ENCODE measurements at places on chromosomes 4 and X.

- no peak for DNase-seq
Observed at GRCh38 chr4:7861440-7861881, 78.2 kb downstream of the AFAP1 start.

DNA sequence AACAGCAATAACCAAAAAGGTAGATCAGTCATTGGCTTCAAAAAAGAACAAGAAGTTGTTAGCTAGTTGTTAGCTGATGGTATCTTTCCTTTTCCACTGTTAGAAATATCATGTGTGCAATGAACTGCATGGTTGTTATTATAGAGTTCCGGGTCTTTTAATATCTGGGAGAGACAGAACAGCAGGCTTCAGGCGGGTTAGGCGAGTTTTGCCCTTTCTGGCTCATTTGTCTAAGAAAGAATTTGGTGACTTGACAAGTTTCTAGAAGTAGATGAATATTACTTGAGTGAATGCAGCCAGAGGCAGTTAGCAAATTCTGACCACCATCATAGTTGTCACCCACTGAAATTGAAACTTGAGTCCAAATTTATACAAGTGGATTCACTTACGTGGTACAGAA, 88.9 kb upstream of the MID1 start:
- DNase-seq, result no peak

DNA sequence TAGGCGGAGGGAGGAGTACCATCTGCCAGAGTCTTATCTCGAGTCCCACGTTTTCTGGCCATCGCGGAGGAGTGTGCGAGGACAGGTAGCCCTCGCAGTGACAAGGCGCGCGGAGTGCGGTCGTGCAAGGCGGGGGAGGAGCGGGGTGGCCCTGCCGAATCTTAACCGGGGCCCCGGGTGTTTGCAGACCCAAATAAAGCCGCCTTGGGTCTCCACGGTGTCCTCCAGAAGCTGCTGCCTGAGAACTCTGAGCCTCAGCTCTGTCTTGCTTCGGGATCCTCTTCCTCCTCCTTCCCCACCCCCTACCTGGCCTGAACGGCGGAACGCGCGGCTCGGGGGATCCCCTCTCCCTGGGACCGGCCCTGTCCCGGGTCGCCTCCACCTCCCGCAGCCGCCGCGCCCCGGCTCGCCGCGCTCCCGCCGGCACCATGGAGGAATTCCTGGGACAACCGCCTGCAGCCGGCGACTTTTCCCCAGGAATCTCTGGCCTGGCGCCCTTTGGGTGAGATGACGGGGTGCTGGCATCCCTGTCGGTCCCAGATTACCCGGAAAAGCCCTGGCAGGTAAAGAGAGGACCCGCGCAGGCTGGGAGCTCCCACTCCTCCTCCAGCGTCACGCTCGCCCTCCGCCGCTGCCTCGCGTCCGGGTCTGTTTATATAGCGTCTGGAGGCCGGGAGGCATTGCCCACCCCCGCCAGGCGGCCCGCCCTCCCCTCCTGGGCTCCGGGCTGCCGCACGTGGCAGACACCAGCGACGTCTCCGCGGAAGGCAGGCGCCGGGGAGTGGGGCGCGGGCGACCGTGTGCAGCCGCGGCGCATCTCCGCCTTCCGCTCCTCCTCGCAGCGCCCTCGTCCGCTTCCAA, at the start of gene GALNTL6:
Gene GALNTL6 (plus strand): TSS at position 740 of the 861 bp plus-strand sequence.
- no peak for DNase-seq

GRCh38 chr4:159837071-159837470, 734.2 kb downstream of the RAPGEF2 start:
- no peak for DNase-seq

DNA sequence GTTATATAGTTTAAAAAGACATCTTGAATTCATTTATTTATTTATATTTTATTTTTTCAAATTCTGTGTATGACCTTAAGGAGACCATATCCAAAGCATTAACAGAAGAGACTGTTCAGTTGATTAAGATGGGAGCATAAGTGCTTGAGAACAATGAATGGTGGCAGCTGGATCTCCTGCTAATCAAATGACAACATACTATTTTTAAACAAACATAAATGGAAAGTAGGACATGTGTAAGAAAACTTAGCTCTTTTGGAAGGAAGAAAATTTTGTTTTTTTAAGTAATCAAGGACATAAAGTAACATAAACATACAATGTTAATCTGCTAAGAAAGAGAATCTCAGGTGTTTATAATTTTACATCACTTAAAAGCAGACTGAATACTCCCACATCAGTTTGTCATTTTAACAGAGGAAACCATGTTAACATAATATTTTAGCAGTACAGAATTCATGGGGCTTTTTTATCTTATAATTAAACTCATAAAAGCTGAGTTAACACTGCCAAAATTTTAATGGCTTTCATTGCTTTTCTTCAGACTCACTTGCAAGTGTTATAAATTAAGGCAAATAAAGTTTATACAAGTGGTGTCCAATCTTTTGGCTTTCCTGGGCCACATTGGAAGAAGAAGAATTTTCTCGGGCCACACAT, 95.1 kb downstream of the MAD2L1 start:
- no peak for DNase-seq

DNA sequence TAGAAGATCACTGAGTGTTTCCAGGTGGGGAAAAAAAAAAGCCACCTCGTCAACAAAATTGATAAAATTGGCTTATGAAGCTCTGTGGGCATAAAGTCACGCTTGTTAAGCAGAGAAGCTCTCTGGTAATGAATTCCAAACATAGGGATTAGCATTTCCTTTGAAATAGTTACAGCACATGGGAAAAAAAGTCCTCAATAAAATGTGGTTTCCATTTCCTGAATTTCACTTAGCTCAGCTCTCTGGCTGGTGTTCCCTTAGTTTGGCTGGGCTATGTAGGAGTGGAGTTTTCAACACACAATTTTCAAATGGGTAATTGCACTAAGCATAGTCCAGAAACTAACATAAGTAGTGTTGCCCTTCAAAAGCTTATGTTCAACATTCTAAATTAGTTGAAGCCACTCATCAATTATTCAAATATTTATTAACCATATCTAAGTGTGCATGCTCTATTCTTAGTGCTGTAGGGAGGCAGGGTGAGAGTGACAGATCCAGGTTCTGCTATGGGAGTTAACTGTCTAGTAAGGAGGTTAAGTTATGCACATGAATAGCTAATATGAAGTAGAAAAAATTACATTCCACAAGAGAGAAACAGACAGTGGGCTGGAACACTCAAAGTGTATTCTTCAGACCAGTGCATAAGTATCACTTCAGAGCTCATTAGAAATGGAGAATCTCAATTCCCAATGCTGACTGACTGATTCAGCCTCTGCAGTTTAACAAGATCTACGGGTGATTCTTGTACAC, 445.7 kb downstream of the SMARCA1 start:
- DNase-seq, result no peak

- DNase-seq, result no peak
Observed at GRCh38 chr4:151744614-151745013, 16.2 kb downstream of the GATB start.

DNA sequence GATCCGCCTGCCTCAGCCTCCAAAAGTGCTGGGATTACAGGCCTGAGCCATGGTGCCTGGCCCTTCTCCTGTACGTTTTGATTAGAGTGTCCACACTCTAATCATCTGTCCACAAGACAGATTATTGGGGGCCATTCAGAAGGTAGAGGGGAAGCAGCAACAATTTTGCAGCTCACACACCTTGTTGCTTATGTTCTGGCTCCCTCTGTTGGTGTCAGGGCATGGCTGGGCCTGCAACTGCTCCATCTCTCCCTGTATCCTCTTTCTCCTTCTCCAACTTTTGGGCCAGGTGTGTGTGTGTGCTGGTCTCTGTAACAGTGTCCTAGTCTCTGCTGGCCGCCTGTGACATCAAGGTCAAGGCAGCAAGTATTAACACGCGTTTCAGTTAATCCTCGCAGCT, 125.5 kb upstream of the MBNL3 start:
- no peak for DNase-seq

Data from NCI-H2171 (cell line).